NCI-H1436 treated with DMSO at 0.1 percent for 48 hours (cell line): ENCODE measurements at places on chromosomes 16 and 17.
A peak's percentile ranks its signal among the peaks of the same experiment; 100 is the strongest.

DNA sequence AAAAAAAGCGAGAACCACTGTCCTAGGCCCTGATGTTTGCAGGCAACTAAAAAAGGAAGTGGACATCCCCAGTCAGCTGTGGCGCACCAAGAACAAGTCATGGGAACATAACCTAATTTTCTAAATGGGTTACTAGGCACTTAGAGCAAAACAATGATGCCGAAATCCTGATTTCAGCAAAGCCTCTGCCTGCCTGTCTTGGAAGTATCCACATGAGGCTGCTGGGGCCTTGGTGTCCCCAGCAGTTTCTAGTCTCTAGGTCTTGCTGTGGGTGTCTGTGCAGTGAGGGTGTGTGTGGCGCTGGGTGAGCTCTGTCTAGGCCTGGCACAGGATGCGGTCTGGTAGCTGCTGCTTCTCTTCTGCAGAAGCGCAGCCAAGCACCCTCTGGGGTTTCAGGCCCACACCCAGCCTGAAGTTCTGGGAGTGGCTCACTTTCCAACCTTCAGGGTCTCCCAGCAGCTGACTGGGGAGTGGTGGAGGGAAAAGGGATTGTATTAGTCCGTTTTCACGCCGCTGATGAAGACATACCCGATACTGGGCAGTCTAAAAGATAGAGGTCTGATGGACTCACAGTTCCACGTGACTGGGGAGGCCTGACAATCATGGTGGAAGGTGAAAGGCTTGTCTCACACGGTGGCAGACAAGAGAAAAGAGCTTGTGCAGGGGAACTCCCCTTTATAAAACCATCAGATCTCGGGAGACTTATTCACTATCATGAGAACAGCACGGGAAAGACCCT lies 21.1 kb downstream of the STH start:
- no peak for DNase-seq

DNA sequence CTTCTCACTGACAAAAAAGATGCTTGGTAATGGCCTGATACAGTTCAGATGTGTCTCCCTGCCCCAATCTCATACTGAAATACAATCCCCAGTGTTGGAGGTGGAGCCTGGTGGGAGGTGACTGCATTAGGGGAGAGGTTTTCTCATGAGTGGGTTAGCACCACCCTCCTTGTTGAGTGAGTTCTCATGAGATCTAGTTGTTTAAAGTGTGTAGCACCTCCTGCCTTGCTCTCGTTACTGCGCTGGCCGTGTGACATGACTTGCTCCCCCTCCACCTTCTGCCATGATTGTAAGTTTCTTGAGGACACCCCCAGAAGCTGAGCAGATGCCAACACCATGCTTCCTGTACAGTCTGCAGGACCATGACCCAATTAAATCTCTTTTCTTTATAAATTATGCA lies 5.0 kb downstream of the TSR1 start:
- no peak for DNase-seq

- no peak for DNase-seq
Measured at GRCh38 chr16:15682105-15682570, 32.1 kb downstream of the NDE1 start.

- no peak for DNase-seq
Measured at GRCh38 chr16:12504312-12504711, 299.4 kb downstream of the CPPED1 start.

DNA sequence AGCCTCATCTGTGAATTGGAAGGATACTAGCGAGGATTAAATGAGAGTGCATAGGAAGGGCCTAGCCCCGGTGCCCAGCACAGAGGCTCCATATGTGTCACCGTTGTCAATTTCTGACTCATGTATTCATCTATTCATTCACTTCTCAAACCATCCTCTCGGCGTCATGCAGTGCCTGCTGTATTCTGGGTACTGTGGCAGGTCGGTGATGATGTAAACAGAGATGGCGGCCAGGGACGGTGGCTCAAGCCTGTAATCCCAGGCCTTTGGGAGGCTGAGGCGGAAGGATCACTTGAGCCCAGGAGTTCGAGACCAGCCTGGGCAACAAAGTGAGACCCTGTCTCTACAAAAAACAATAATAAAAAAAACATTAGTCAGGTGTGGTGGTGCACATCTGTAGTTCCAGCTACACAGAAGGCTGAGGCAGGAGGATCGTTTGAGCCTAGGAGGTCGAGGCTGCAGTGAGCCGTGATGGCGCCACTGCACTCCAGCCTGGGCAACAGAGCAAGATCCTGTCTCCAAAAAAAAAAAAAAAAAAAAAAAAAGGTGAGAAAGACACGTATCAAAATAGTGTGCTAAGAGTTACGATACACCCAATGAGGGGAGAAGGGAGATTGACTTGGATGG lies 4.3 kb upstream of the PPP1R1B start:
- no peak for DNase-seq

DNA sequence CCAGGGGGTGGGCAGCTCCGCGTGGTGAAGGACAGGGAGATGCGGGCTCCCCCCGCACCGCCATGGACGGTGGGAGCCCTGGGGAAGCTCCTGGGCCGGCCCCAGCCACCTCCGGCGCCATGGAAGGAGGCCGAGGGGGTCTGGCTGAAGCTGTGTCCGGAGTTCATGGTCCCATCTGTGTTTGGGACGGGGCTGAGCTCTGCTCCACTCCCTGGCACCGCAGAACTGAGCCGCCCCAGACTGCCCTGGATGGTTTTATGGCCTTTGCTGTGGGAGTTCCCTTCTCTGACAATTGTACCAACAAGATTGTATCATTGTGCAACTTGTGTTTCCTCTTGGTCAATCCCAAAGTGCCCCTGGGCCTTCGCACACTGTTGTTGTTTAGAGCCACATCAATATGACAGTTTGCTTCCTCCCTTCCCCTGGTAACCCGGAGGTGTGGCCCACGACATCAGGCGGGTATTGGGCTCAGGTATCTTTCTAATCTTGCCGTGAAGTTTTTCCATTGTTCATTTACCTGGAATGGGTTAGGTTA lies 942 bp downstream of the KRT23 start:
- DNase-seq: no peak

DNA sequence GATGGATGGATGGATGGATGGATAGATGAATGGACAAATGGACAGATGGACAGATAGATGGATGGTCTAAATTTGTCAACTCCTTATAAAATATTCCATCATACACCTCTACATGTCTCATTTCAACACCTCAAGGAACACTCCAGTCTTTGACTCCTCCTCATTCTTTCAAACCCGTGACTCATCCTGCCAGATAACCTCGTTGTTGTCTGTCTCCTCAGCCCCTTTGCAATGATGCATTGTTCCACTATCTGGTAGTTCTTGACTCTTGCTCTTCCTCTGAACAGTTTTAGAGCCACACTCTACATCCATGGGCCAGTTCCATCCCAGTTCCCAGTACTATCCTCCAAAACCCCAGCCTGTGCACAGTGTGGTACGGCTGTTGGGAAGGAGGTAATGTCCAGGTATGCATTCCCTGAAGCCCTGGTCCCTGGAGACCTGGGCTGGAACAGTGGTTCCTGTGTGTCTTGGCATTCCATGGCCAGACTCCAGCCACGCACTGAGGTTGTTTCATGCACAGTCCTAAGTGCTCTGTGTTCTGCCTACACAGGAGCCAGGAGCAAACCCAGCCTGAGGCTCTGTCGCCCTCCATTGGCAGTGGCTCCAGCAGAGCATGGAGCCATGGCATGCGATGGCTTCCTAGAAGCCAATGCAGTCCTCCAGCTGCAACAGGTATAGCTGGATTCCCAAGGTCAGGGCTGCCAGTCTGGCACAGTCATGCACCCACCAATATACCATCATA lies 105.7 kb downstream of the C17orf67 start:
- no peak for DNase-seq

DNA sequence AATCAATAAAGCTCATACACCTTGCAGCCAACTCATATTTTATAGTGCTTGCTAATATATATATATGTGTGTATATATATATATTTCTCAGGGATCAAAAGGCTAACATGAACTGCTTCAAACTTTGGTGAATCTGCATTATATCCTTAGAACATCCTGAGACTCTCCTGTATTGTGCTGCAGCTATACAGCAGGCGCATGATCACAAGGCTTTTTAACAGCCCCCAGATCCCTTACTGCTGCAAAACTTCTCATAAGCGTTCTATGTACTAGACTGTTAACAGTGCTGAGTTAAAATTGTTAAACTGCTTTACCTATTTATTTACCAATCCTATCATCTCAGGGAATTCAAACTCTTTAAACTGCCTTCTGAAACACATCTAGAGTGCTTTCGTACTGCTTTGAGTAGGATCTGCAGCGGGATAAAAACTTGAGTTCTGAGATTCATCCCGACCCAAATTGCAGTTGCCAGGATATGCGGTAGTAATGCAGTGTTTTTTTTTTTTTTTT lies 1.3 kb downstream of the GPATCH8 start:
- no peak for DNase-seq

GRCh38 chr16:80608946-80609345 lies 68.2 kb downstream of the DYNLRB2 start:
- DNase-seq: no peak

DNA sequence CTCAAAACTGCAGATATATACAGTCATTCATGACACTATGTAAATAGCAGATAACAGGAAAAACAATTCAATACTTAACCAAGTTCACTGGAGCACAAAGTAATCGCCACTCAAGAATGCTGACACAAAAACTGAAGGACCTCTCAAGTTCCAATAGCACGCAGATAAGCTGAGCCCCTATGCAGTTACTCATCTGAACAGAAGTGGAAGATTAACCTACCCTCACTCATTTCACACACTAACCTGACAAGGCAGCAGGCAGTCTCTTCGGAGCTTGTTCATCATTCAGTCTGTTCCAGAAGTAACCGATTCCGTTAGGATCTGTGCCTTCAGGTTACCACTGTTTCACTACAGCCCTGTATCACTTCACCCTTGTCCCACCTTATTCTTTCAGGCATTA lies 6.0 kb downstream of the HELZ start:
- no peak for DNase-seq

- no peak for DNase-seq
Measured at GRCh38 chr17:76492989-76493501, 8.2 kb downstream of the RHBDF2 start.

GRCh38 chr16:50889746-50890145 lies 147.9 kb downstream of the CYLD start:
- DNase-seq: no peak

DNA sequence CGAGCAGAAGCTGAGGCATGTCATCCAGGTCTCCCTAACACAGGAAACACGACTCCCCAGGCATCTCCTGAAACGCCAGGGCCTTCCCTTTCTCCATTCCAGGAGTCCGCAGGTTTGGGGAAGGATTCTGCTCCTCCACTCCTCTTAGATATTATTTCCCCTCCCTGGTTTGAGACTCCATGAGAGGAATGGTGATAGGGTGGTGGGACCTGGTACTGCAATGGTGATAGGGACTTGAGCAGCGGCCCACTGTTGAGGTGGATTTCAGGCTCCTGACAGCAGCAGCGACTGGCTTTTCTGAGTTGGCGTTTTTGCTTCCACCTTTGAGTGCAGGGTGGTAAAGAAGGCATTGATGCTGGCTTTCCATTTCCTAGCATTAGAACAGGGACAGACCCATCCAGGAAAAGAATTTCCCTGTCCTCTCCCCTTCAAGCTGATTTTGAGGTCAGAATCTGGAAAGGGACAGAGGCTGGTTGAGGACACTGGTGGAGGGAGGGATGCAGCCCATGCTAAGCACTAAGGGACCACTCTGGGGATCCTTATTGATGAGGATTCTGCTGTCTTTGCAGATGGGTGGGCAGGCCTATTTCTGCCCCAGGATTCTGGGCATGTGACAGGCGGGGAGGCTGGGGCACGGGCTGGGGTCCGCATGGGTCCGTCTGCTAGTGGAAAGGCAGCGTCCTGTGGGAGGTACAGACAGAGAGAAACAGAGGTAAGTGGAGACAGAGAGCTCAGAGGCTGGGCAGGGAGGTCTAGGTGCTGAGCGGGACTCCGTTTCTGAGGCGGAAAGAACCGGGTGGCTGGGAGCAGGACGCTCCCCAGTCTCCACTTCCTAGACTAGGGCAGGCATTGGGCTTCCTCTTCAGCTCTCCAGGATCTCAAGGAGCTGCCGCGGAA lies 1.3 kb upstream of the TBX4 start:
- no peak for DNase-seq

DNA sequence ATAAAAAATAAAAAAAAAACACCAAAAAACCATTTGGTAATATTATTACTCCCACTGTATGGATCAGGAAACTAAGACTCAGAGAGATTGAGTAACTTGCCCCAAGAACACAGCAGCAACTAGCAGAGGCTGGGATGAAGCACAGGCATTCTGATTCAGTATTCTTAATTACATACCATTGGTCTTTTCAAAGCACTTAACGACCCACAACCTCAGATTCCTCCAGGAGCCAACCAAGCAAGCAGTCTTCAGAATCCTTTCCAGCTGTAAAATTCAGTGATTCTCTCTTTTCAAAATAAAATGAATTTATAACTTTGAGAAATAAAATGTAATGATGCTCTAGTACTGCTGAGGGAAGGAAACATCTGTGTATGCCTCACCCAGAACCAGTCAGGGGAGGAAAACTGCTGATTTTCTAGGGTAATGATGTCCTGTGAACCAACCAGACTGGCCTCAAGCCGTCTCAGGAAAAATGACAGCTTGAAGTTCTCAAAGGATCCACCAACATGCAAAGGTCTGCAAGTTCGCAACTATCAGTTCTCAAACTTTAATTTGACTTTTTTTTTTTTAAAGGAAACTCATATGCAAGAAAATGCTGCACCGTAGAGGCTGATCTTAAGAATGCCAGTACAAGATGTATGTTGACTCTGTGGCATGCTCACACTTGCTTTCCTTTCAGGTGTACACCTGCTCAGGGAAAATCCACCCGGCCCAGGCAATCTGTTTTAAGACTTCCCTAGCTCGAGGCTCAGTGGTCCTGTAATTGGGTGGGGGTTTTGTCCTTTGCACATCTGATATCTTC lies 9.0 kb downstream of the CUEDC1 start:
- DNase-seq: no peak

- no peak for DNase-seq
Measured at GRCh38 chr17:63549289-63549945, 860 bp upstream of the DCAF7 start.

- no peak for DNase-seq
Measured at GRCh38 chr17:41131979-41132378, 8.0 kb upstream of the KRTAP4-12 start.

DNA sequence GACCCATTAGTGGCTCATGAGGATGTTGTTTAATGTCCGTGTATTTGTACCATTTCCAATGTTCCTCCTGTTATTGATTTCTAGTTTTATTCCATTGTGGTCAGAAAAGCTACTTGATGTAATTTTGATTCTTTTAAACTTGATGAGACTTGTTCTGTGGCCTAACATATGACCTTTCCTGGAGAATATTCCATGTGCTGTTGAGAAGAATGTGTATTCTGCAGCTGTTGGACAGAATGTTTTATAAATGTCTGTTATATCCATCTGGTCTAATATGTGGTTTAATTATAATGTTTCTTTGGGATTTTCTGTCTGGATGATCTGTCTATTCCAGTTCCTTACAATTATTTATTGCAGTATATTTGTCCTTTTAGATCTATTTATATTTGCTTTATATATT lies 2.9 kb upstream of the ABCA10 start:
- DNase-seq: no peak

GRCh38 chr17:7561589-7562207 lies at the start of gene SENP3:
Gene SENP3 (plus strand): TSS chr17:7561919. CDS start chr17:7563077, 1,158 bp downstream.
- DNase-seq: peak; percentile 52
